ENCODE measurements at places on chromosomes 13 and 19.

DNA sequence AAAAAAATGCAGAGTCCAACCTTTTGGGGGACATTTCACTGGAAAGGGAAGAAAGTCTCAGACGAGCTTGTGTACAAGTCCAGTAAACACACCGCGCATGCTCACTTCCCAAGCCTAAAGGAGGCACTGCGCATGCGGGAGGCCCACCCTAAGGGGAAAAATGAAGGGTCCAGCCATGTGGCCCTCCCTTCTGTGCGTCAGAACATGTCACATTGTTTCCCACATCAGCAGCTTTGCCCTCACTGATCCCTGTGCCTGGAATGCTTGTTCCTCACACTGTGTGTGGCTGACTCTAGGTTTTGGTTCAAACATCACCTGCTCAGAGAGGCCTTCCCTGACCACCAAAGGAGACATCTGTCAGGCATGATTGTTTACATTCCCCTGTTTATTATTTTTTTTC is 4.4 kb downstream of the ELSPBP1 start:
- DNase-seq, result no peak

GRCh38 chr19:16661480-16662034 is 618 bp downstream of the TMEM38A start:
- DNase-seq, result peak; percentile 41

GRCh38 chr19:13207846-13208671 is 57.8 kb downstream of the IER2 start:
- peak; percentile 90 for DNase-seq

DNA sequence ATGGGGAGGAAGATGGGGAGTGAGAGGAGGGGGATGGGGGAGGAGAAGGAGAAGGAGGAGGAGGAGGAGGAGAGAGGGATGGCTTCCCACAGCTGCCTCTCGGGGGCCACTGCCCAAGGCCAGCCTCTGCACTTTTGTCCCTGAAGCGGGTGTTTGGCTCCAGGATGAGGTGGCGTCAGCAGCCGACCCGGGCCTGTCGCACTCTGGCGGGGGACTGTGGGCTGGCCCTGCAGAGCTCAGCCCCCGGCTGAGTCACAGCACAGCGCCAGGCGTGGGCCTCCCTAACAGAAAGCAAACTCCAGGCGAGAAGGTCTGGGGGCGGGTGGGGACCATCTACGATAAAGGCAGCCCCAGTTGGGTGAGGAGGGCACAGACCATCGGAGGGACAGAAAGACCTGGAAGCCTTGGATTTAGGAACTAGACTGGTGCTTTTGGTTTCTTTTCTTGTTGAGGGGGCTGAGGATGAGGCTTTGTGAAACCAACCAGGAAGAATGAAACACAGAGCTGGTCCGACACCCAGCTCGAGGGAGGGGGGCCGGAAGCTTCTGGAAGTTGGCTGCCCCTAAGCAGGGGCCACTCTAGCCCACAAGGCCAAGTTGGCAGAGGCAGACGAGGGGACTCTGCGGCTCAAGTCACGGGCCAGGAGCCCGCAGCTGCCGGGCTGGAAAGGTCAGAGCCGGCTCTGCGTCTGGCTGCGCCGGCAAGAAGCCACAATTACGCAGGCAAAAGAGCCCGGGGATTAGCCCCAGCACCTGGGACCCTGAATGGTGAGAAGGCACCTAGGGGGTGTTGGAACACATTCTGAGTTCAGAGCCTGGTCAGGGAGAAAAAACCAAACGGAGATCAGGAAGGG is 18.2 kb downstream of the LSM4 start:
- peak; percentile 91 for DNase-seq

- DNase-seq, result peak; percentile 44
Measured at GRCh38 chr13:51453959-51454703, 1.3 kb upstream of the INTS6 start.

GRCh38 chr13:29573190-29573589 is 22.3 kb downstream of the SLC7A1 start:
- DNase-seq, result peak; percentile 68

- DNase-seq, result peak; percentile 63
Measured at GRCh38 chr13:26458196-26458749, 99.2 kb upstream of the WASF3 start.

DNA sequence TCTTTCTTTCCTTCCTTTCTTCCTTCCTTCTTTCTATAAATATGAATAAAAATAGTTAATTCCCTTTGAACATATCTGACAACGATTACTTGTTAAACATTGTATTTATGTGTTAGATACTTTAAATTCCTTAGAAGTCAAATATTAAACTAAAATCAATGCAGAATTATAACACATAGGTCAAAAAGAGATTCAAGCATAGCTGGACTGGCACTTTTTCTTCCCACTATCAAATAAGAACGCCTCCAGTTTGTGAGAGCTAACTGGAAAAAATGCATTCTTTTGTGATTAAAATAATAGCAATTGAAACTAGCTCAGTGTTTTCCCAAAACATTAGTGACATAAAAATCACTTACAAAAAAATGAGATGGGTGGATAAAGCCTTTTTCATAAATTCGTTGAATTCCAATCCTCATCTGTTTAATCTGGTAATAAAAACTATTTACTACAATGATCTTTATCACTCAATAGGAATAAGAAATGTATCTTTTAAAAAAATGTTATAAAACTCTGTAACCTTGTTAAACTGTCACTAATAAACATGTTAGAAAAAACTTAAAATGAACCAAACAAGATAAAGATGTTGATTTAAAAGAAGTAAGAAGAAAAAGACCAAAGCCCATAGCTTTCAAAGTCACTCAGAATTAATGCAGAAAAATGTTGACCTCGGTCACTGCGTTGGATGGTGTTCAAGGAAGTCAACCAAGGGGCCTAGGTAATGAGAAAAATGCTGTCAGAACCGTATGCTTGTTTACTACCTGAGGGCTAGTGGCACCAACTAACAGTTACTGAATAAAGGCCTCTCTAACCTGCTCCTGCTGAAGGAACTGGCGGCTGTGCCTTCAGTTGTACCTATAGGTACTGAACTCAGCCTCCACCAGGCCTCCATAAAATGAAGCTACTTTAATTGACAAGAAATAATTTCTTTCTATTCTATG is 1039.5 kb upstream of the SLC10A2 start:
- DNase-seq, result no peak

DNA sequence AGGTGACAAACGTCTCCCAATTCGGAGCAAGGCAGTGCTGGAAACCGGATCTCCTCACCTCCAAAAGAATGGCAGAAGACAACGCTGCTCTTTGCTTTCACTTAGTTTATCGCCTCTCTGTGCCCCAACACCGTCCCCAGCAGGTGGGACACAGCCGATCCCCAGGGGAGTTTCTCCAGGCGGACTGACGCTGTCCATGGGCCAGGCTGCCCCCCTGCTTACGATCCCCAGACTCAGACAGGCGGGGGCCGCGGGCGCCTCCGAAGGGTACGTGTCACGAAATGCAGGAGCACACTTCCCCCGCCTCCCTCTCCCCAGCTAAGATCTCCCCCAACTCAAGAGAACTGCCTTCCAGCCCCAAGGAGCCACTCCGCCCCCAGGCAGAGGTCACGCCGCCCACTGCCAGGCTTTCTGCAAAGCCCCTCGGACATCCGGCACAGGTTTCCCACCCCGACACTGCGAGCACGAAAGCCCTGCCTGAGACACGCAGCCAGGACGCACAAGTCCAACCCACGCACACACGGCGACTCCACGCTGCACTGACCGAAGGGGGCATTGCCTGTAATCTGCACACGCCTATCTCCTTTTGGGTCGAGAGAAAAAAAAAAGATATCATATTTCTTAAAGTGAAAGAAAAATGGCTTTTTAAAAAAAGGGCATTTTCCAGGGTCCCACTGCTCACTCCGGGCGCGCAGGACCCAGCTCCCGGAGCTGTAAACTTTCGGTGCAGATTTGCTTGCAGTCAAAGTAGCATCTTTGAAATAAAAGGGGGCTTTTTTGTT is 2.0 kb downstream of the SPRY2 start:
- peak; percentile 87 for DNase-seq

- no peak for DNase-seq
Measured at GRCh38 chr19:17871878-17872250, at the start of gene SLC5A5. Gene SLC5A5 (plus strand): TSS chr19:17871945. CDS start chr19:17872320, 375 bp downstream.

- peak; percentile 63 for DNase-seq
Measured at GRCh38 chr19:33388725-33389420, 15.4 kb downstream of the CEBPG start.

DNA sequence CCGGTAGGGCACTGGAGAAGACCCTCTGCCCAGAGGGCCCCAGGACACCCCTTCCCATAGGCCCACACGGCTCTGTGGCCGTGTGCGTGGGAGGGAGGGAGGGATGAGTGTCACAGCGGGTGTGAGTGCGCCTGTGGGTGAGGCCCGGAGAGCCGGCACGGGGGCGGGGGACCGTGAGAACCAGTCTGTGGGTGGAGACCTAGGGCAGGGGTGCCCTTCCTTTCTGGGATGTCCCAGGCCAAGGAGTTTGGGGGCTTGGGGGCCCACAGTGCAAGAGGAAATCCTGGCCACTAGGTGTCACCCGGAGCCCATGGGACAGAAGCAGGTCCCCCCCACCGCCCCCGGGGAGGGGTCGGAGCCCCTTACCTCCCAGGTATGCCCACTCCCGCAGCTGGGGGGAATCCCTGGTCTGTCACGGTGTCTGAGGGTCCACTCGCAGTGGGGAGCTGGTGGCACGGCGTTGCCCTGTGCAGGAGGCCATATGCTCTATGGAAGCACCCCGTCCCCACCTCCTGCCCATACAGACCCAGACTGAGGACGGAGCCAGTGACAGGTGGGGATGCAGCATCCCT is 16.0 kb upstream of the SLC7A10 start:
- DNase-seq, result peak; percentile 43

GRCh38 chr13:106117035-106117434 is 418.4 kb downstream of the EFNB2 start:
- no peak for DNase-seq

DNA sequence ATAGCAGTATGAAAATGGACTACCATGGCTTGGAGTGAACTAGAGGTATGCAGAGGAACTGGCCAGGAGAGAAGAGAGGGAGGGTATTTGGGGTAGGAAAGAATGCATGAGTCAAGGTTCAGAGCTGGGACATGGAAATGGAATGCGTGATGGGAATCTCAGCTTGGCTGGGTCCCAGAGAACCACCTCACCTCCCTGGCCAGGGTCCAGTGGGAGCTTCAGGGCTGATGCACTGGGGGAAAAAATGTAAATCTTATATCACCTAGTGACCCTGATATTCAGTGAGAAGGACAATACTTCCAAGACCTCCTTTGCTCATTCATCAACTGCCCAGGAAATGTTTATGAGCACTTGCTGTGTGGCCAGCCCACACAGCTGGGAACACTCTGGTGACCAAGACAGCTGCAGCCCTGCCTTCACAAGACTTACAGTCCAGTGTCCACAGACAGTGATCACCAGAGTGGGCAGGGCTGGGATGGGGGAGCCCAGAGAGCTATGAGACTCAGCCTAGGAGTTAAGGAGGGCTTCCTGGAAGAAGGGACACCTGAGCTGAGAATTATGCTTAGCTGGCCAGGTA is 12.8 kb downstream of the IGSF23 start:
- DNase-seq, result no peak

- no peak for DNase-seq
Measured at GRCh38 chr13:71830736-71831135, 36.3 kb downstream of the DACH1 start.

- DNase-seq, result no peak
Measured at GRCh38 chr19:7801020-7801570, 28.9 kb upstream of the EVI5L start.
